ENCODE measurements at places on chromosomes 4 and X. TPM values are rescaled to one million over a fixed set of nuclear protein-coding genes. Genes with fewer than 3 reads are reported as not detected.

The LIAS gene
- polyA plus RNA-seq: 10.6 TPM

The TAB3 gene
- 6.7 TPM for polyA plus RNA-seq

The CT45A1 gene
- polyA plus RNA-seq: not detected

The NPY2R gene
- polyA plus RNA-seq: 0.20 TPM

The TMEM150C gene
- 23.1 TPM for polyA plus RNA-seq

The FAM47A gene
- not detected for polyA plus RNA-seq

The HPGD gene
- 0.61 TPM for polyA plus RNA-seq

The DACH2 gene
- polyA plus RNA-seq: 1.5 TPM

The PAGE4 gene
- not detected for polyA plus RNA-seq

The MID1 gene
- 7.4 TPM for polyA plus RNA-seq

The SRPK3 gene
- 15.6 TPM for polyA plus RNA-seq

The ABCG2 gene
- polyA plus RNA-seq: 12.6 TPM

The GAB3 gene
- 0.59 TPM for polyA plus RNA-seq

The TRPC3 gene
- 0.22 TPM for polyA plus RNA-seq

The AWAT2 gene
- not detected for polyA plus RNA-seq

The SULT1B1 gene
- polyA plus RNA-seq: 0.27 TPM

The ADGRG2 gene
- polyA plus RNA-seq: 0.07 TPM

The XG gene
- polyA plus RNA-seq: not detected

The CENPVL2 gene
- not detected for polyA plus RNA-seq

The CCDC110 gene
- polyA plus RNA-seq: 0.27 TPM

The CYLC1 gene
- not detected for polyA plus RNA-seq

The CTAG2 gene
- not detected for polyA plus RNA-seq

The DRP2 gene
- 0.92 TPM for polyA plus RNA-seq

The ASMT gene
- not detected for polyA plus RNA-seq

The TCEAL1 gene
- polyA plus RNA-seq: 28.5 TPM

The CXXC4 gene
- polyA plus RNA-seq: 6.8 TPM

The VEGFC gene
- polyA plus RNA-seq: 2.0 TPM

The ANXA10 gene
- polyA plus RNA-seq: not detected

The SMIM10L2A gene
- 12.4 TPM for polyA plus RNA-seq

The PFKFB1 gene
- polyA plus RNA-seq: 0.34 TPM

The BEND2 gene
- not detected for polyA plus RNA-seq

The CDKL5 gene
- 2.4 TPM for polyA plus RNA-seq

The MAGEA8 gene
- not detected for polyA plus RNA-seq

The NKX3-2 gene
- polyA plus RNA-seq: 0.25 TPM

The SMPX gene
- polyA plus RNA-seq: 0.41 TPM

The IRS4 gene
- not detected for polyA plus RNA-seq

The SOX3 gene
- 0.39 TPM for polyA plus RNA-seq

The PITX2 gene
- polyA plus RNA-seq: not detected

The RPL39 gene
- 3,679 TPM for polyA plus RNA-seq

The AFP gene
- polyA plus RNA-seq: not detected

The PDLIM3 gene
- polyA plus RNA-seq: 14.5 TPM

The LUZP4 gene
- not detected for polyA plus RNA-seq

The GPR82 gene
- not detected for polyA plus RNA-seq

The PRR27 gene
- polyA plus RNA-seq: not detected

The RNF175 gene
- 2.8 TPM for polyA plus RNA-seq

The WDR44 gene
- polyA plus RNA-seq: 7.8 TPM

The BEX2 gene
- 206 TPM for polyA plus RNA-seq

The FAM53A gene
- polyA plus RNA-seq: 5.2 TPM

The ARFIP1 gene
- 11.8 TPM for polyA plus RNA-seq

The AKAP14 gene
- polyA plus RNA-seq: not detected
